Type B pancreatic cell (in vitro differentiated cells): ENCODE measurements at places on chromosomes 12 and 14.

- no peak overlapping the region for H3K27ac ChIP-seq
- no peak for DNase-seq
- no peaks in the 10 kb centered on the region for H3K4me1 ChIP-seq
- H3K36me3 ChIP-seq, result no peaks in the 10 kb centered on the region
- H3K4me3 ChIP-seq, result no peak overlapping the region
- peaks cover 3% of the 10 kb centered on the region for H3K27me3 ChIP-seq
Observed at GRCh38 chr12:112950701-112951100, 12.4 kb downstream of the OAS3 start.

DNA sequence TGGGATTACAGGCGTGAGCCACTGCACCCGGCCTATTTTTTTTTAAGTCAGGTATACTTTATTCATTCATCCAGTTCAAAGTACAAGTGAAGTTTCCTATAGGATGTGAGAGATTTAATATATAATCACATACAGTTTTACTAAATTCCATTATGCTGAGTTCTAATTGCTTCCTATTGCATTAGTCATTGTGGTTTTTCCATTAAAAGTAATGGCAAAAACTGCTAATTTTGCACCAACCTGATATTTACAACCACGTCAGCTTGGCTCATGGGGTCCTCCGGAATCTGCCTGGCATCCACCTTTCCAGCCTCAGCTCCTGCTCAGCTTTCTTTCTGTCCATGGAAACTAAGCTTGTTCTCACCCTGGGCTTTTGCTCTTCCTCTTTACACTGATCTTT, 67.0 kb upstream of the CSRP2 start:
- peaks cover 11% of the 10 kb centered on the region for H3K4me1 ChIP-seq
- no peaks in the 10 kb centered on the region for H3K36me3 ChIP-seq
- no peak overlapping the region for H3K4me3 ChIP-seq

DNA sequence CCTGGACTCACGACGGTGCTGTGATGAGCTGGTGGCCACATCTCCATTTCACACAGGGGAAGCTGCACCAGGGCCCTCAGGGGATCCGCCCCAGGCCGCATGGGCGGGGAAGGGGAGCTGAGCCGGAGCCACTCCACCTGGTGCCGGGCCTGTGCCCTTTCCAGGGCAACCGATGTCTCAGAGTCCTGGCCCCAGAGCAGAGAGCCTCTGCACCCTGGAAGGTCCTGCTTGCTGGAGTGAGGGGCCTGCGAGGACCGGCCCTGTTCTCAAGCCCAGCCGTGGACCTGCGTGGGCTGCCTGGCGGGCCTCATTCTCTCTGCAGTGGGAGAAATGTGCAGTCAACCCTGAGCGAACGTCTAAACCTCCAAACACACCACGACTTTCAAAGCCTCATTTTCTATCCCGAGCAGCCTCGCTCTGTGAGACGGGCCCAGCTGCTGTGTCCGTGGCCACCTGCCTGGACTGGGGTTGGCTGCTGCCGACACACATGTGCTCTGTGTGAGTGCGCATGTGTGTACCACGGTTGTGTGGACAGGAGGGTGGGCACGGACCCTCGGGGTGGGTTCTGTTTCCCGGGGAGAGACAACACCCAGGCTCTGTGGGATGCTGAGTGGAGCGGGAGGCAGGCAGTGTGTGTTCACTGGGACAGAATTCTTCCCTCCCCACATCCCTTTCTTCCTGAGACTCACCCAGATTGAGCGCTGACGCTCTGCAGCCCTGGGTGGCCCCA, 163.5 kb downstream of the KIF26A start:
- no peaks in the 10 kb centered on the region for H3K36me3 ChIP-seq
- no peak overlapping the region for H3K4me3 ChIP-seq
- no peak overlapping the region for H3K27ac ChIP-seq
- H3K27me3 ChIP-seq, result peaks cover 13% of the 10 kb centered on the region
- H3K4me1 ChIP-seq, result peaks cover 15% of the 10 kb centered on the region
- no peak for DNase-seq

GRCh38 chr12:46459111-46459510, 86.5 kb upstream of the SLC38A2 start:
- H3K4me1 ChIP-seq, result peaks cover 44% of the 10 kb centered on the region
- no peak overlapping the region for H3K4me3 ChIP-seq
- DNase-seq, result no peak
- H3K27ac ChIP-seq, result no peak overlapping the region

GRCh38 chr12:42608196-42608825, 18.8 kb upstream of the PRICKLE1 start:
- no peak overlapping the region for H3K27ac ChIP-seq
- H3K4me3 ChIP-seq, result no peak overlapping the region
- no peaks in the 10 kb centered on the region for H3K36me3 ChIP-seq
- H3K4me1 ChIP-seq, result peaks cover 6% of the 10 kb centered on the region

DNA sequence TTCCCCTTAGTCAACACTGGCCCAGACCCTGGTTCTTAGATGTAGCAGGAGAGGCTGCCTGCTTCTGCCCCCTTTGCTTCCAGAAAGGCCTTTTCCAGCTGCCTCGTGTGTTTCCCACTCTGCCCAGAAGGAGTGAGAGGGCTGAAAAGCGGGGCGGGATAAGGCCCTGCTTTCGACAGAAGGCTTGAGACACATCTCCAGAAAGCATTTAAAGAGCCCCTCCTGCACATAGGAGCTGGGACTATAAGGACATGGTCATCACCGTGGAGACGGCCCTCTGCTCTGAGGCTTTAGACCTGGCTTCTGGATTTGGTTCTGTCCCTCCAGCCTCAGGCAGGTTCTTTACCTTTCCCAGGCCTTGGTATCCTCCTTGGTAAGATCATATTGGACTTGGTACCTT, 11.9 kb downstream of the CALM1 start:
- peak overlapping the region; percentile 17 for H3K27ac ChIP-seq
- no peak for DNase-seq
- no peak overlapping the region for H3K4me3 ChIP-seq

- no peak overlapping the region for H3K27ac ChIP-seq
- H3K27me3 ChIP-seq, result no peaks in the 10 kb centered on the region
- peaks cover 3% of the 10 kb centered on the region for H3K36me3 ChIP-seq
- H3K4me1 ChIP-seq, result peaks cover 58% of the 10 kb centered on the region
Observed at GRCh38 chr12:122880155-122880667, 15.7 kb downstream of the VPS37B start.

DNA sequence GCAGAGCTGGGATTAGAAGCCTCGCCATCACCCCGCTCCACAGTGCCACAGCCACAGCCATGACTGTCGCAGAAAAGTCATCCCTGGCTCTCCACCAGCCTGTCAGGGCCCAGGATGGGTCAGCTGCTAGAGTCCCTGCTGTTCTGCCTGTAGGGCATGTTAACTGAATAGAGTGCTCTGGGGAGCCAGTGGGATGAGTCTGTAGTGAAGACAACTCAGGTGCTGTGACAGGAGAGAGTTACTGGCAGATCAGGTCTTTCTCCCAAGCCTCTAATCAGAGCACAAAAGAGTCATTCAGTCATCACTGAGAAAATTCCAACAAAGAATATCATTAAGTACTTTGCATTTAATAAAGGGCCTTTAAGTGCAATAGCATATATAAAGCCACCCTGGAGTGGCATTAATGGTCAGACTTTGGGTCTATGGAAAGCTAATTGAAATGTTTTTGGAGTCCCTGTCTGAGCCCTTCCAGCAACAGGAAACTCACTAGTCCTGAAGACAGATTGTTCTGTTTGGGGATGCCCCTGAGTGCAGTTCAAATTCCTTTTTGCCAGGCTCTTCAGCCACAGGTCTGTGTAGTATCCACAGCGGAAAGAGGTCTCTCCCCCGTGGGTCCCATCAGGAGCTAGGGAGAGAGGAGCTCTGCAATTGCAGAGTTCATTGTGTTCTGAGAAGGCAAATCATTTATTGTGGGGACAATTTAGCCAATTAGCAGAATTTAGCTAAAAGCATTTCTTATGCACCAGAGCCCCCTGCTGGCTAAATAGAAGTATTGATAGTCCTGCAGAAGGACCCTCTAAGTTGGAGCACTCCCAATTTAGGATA, 45.2 kb upstream of the C14orf132 start:
- peaks cover 41% of the 10 kb centered on the region for H3K27me3 ChIP-seq
- DNase-seq, result no peak
- H3K4me3 ChIP-seq, result no peak overlapping the region
- no peak overlapping the region for H3K27ac ChIP-seq
- H3K36me3 ChIP-seq, result peaks cover 4% of the 10 kb centered on the region

DNA sequence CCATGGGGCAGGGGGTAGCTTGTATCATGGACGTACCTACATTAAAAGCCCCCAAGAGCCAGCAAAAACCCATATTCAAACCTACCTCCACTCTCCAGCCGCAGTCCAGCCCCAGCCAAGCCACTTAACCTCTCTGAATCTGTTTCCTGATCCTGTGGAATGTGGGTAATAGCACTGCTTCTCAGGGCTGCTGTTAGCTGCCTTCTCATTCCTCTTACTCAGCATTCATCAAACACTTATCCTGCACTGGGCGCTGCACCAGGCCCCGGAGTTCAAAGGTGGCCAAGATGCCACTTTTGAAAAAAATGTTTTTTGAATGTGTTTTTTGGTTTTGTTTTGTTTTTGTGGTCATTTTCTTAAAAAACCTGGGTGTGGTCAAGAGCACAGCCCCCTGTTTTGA, 237.4 kb downstream of the CHST11 start:
- peaks cover 9% of the 10 kb centered on the region for H3K36me3 ChIP-seq
- no peak overlapping the region for H3K4me3 ChIP-seq
- H3K27ac ChIP-seq, result no peak overlapping the region
- DNase-seq, result no peak
- H3K4me1 ChIP-seq, result peaks cover 25% of the 10 kb centered on the region

- no peak overlapping the region for H3K27ac ChIP-seq
- peaks cover 20% of the 10 kb centered on the region for H3K4me1 ChIP-seq
- no peak for DNase-seq
- H3K4me3 ChIP-seq, result no peak overlapping the region
- H3K36me3 ChIP-seq, result no peaks in the 10 kb centered on the region
Observed at GRCh38 chr12:117047810-117048584, 51.2 kb downstream of the TESC start.

DNA sequence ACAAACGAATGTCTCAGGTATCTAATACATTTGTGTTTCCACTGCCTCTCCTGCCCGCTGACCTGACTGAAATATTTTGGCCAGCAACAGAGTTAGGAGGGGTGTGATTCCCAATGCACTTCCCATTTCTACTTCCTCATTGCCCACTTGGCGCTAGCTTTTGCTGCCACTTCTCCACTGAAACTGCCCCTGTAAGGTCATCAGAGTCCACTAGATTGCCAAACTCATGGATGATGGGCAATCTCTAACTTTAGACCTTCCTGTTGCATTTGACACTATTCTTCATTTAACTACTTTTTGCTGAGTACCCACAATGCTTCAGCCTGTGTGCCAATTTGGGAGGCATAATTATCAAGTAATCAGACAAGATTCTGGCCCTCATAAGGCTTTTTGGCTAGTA, 40.8 kb downstream of the GPR65 start:
- H3K27ac ChIP-seq, result no peak overlapping the region
- DNase-seq, result no peak
- H3K27me3 ChIP-seq, result peaks cover 15% of the 10 kb centered on the region
- H3K4me3 ChIP-seq, result no peak overlapping the region
- no peaks in the 10 kb centered on the region for H3K4me1 ChIP-seq

- peaks cover 24% of the 10 kb centered on the region for H3K36me3 ChIP-seq
- peak; percentile 39 for DNase-seq
- H3K27me3 ChIP-seq, result no peaks in the 10 kb centered on the region
- no peak overlapping the region for H3K4me3 ChIP-seq
- H3K27ac ChIP-seq, result peak overlapping the region; percentile 53
- H3K4me1 ChIP-seq, result peaks cover 11% of the 10 kb centered on the region
Observed at GRCh38 chr14:94099006-94099405, 11.5 kb upstream of the IFI27 start.

- no peak overlapping the region for H3K27ac ChIP-seq
- H3K36me3 ChIP-seq, result no peaks in the 10 kb centered on the region
- no peak overlapping the region for H3K4me3 ChIP-seq
- peaks cover 22% of the 10 kb centered on the region for H3K4me1 ChIP-seq
Observed at GRCh38 chr12:112325157-112325556, 57.1 kb downstream of the HECTD4 start.

DNA sequence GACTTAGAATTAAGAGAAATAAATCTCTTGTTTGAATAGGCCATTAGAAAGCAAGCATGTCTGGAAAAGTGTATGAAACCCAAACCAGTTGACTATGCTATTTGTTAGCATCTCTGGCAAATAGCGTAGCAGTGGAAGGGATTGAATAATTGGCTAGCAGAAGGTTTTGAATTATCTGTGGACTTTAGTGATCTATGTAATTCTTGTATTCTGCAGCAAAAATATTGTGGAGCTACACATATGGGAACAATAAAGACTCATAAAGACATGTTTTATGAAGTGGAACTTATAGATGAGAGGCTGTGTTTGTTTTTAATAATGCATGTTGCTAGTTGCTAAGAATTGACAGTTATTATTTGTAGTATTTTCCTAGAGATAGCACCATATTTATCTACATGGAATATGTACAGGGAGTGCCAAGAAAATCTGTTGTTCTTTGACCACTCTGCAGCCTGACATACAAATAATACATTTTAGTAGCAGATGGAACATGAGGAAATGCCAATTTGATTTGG, 4.7 kb downstream of the SRGAP1 start:
- H3K36me3 ChIP-seq, result peaks cover 3% of the 10 kb centered on the region
- no peak for DNase-seq
- no peak overlapping the region for H3K27ac ChIP-seq

- no peak overlapping the region for H3K27ac ChIP-seq
- no peak overlapping the region for H3K4me3 ChIP-seq
- no peaks in the 10 kb centered on the region for H3K27me3 ChIP-seq
- peaks cover 16% of the 10 kb centered on the region for H3K36me3 ChIP-seq
Observed at GRCh38 chr12:26028953-26029735, 70.7 kb downstream of the RASSF8 start.

GRCh38 chr14:64509036-64509435, 4.5 kb downstream of the ZBTB1 start:
- no peak overlapping the region for H3K4me3 ChIP-seq
- peaks cover 6% of the 10 kb centered on the region for H3K36me3 ChIP-seq
- H3K4me1 ChIP-seq, result peaks cover 50% of the 10 kb centered on the region
- no peak for DNase-seq
- no peaks in the 10 kb centered on the region for H3K27me3 ChIP-seq
- H3K27ac ChIP-seq, result peak overlapping the region; percentile 30

GRCh38 chr14:68325267-68325807, 467.5 kb downstream of the ZFP36L1 start:
- no peak overlapping the region for H3K27ac ChIP-seq
- H3K27me3 ChIP-seq, result no peaks in the 10 kb centered on the region
- H3K36me3 ChIP-seq, result peaks cover 7% of the 10 kb centered on the region
- H3K4me3 ChIP-seq, result no peak overlapping the region
- no peak for DNase-seq

GRCh38 chr12:62744551-62744950, 190.4 kb downstream of the PPM1H start:
- H3K36me3 ChIP-seq, result peaks cover 3% of the 10 kb centered on the region
- H3K4me3 ChIP-seq, result no peak overlapping the region
- H3K27me3 ChIP-seq, result no peaks in the 10 kb centered on the region
- DNase-seq, result no peak

GRCh38 chr12:2453761-2454090, 341.0 kb upstream of the FKBP4 start:
- DNase-seq, result no peak
- peaks cover 4% of the 10 kb centered on the region for H3K36me3 ChIP-seq
- H3K4me1 ChIP-seq, result peaks cover 4% of the 10 kb centered on the region
- no peak overlapping the region for H3K27ac ChIP-seq

DNA sequence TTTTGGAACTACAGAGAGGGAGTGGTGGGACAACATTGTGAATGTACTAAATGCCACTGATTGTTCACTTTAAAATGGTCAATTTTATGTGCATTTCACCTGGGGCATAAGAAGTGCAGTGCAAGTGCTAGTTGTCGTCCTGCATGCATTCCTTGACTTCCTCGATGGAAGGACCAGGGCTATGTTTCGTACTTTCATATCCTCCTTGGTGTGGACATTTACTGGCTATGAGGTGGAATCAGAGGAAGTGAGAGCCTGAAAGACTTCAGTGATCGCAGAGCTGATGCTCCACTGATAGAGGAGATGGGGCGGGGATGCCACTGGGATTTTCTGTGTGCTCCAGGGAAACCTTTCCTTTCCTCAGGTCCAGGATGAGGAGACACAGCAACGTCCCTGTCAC, 54.1 kb upstream of the DDX11 start:
- H3K4me3 ChIP-seq, result no peak overlapping the region
- peaks cover 3% of the 10 kb centered on the region for H3K4me1 ChIP-seq
- DNase-seq, result peak; percentile 42
- H3K27me3 ChIP-seq, result peaks cover 20% of the 10 kb centered on the region
